Umbilical cord (tissue), 2 donors: ENCODE measurements at places on chromosomes 16 and 17. TPM values are rescaled to one million over a fixed set of nuclear protein-coding genes. Genes with fewer than 3 reads are reported as not detected.
A peak's percentile ranks its signal among the peaks of the same experiment; 100 is the strongest.

Gene GLIS2
- total RNA-seq, result 8.9 TPM

GRCh38 chr17:49229805-49230600, 584 bp downstream of the PHOSPHO1 start:
- no peak for DNase-seq

GRCh38 chr17:18975597-18975996, 23.6 kb downstream of the SLC5A10 start:
- no peak for DNase-seq

GRCh38 chr17:64039106-64039400, 18.6 kb upstream of the ICAM2 start:
- DNase-seq, result no peak

- DNase-seq, result peak; percentile 50
Observed at GRCh38 chr17:33779234-33779591, 475.9 kb upstream of the CCL2 start.

DNA sequence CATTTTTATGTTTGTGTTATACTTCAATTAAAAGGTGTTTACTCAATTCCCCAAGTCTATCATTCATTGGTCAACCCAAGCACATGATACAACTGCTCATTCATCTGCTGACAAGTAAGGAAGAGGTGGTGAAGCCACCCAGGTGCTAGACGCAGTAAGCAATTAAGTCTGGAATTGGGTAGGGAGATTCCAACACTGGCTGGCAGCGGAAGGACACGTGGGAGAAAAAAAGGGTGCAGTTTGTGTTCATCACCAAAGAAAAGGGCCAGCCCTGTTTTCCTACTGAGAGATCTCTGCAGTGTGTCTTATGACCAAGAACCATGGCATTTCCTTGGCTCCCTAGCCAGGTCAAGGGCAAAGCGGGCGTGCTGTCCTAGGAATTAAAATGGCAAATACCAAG, 11.8 kb upstream of the ZNF23 start:
- no peak for DNase-seq

DNA sequence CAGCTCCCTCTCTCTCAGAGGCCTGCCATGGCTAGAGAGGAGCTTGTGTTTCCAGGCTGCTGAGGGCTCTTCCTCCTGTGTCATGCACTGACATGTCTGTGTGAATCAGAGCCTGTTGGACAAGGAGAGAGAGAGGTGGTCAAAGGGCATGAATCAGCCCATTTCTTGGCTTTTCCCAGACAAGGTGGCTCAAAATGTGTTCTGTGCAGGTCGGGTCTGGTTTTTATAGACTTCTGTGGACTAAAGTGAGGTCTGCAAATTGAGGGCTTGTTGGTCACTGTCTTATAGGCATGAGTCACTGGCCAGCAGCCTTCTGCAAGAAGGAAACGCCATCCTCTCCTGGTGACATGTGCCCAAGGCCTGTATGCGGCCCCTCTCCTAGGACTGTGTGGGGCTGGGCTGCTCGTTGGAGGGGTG, 97.9 kb downstream of the FOXL1 start:
- DNase-seq, result no peak

GRCh38 chr17:58329035-58329809, 627 bp upstream of the TSPOAP1 start:
- DNase-seq, result peak; percentile 40
